Osteocyte (in vitro differentiated cells): ENCODE measurements at places on chromosomes 4 and X. TPM values are rescaled to one million over a fixed set of nuclear protein-coding genes. Genes with fewer than 3 reads are reported as not detected.
A peak's percentile ranks its signal among the peaks of the same experiment; 100 is the strongest.

The CHIC2 gene
- total RNA-seq, result 55.9 and 64.1 TPM in 2 replicates

GRCh38 chrX:9048801-9049200 lies 14.9 kb upstream of the FAM9B start:
- no peak overlapping the region for H3K27ac ChIP-seq
- no peaks in the 10 kb centered on the region for H3K36me3 ChIP-seq
- H3K27me3 ChIP-seq, result peaks cover 10% of the 10 kb centered on the region
- no peak for DNase-seq

DNA sequence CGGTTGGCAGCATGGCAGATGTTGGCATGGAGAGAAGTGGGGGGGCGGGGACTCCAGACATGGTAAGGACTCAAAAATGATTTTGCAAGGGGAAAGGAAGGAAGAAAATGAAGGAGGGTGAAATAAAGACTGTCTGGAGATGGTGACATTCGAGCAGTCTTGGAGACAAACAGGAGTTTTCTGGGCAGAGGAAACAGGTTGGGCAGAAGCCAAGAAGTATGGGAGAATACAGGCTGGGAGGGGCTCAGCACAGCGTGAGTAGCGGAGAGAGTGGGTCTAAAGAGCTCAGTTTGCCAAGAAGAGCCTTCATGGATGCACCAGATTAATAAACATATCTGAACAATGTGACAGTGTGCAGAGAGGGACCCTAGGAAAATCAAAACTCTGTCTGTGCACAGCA lies 13.3 kb upstream of the CRMP1 start:
- no peak overlapping the region for H3K27ac ChIP-seq
- H3K36me3 ChIP-seq, result no peaks in the 10 kb centered on the region
- peaks cover 38% of the 10 kb centered on the region for H3K27me3 ChIP-seq

DNA sequence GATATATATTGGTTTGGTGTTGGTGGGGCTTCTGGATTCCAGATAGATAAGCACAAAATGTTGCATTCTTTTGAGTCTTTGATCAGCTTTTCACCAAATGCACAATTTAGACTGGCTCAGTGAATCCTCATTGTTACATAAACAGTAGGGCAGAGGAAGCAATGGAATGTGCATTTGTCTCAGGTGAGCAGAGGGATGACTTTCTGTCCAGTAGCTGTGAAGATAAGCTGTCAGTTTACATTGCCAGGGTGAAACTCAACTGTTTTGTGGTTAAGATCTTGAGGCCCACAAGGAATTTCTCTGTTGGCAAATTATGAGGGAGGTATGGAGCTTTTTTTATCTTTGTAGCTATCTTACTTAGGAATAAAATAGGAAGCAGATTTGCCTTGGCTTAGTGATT lies 168.0 kb downstream of the GALNTL6 start:
- no peaks in the 10 kb centered on the region for H3K36me3 ChIP-seq
- H3K27ac ChIP-seq, result no peak overlapping the region
- no peak overlapping the region for H3K4me3 ChIP-seq
- DNase-seq, result no peak

GRCh38 chrX:153608376-153608775 lies 9.4 kb upstream of the CCNQ start:
- DNase-seq, result no peak
- peaks cover 11% of the 10 kb centered on the region for H3K27me3 ChIP-seq
- no peak overlapping the region for H3K27ac ChIP-seq
- H3K4me1 ChIP-seq, result peaks cover 14% of the 10 kb centered on the region
- H3K4me3 ChIP-seq, result no peak overlapping the region
- H3K36me3 ChIP-seq, result no peaks in the 10 kb centered on the region

DNA sequence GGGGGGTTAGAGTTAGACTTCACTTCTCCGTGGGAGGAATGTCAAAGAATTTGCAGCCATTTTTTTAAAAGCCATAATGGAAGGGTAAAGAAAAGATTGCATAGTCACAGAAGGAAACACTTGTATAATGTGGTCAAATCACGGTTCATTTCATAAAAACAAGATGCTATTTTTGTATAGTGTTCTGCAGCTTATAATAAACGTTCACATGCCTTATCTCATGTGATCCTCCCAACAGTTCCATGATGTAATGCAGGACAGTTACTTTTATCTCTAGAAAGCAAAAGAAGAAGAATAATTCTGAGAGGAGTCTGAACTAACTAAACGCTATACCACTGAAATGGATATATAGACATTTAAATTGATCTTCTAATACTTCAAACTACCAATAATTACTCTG lies 71.3 kb upstream of the CAMK2D start:
- H3K27ac ChIP-seq, result no peak overlapping the region
- no peaks in the 10 kb centered on the region for H3K27me3 ChIP-seq

DNA sequence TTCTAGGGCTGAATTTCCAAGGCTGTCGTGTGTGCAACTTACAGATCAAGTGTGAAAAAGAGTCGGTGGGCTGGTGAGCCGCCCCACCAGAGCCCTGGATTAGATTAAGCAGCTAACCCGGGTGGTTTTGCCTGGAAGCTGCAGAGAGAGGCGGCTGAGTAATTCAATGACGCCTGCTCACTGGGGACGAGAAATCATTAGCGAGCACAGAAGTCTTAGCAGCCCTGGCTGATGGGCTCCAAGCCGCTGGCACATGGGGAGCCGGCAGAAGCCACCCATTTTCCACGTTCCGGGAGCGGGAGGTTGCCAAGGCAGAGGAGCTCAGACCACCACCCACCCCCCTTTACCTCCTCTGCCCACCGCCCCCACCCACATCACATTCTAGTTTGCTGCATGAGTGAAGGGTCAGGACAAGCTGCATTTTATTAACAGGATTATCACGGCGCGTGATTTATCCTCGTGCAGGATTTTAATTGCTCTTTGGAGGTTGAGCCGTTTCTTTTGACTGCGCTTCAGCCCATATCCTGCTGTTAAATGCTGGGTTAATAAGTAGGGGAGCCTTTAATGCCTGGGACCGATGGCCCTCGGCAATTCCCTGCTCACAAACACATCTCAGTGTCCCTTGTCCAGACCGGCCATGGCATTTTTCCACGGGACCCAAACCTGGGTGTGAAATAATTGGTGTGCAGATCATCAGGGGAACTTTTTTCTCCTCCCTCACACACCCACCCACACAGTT lies 19.1 kb downstream of the BCOR start:
- H3K4me3 ChIP-seq, result no peak overlapping the region
- H3K36me3 ChIP-seq, result peaks cover 6% of the 10 kb centered on the region
- no peak for DNase-seq
- no peak overlapping the region for H3K27ac ChIP-seq
- H3K4me1 ChIP-seq, result peaks cover 26% of the 10 kb centered on the region
- no peaks in the 10 kb centered on the region for H3K27me3 ChIP-seq

DNA sequence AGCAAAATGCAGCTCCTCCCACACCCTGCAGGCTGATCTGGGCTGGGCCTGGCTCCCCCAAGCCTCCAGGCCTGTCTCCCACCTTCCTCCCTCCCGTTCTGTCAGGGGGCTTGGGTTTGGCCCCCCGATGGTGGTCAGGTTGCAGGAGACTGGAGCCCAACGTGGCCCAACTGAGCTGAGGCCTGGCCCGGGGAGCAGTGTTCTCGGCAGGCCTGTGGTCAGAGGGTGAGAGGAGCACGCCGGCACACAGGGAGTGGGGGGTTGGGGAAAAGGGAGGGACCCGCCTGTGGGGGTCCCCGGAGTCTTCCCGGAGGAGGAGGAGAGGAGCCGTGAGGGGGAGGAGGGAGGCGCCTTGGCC lies 43.2 kb upstream of the NKX1-1 start:
- peaks cover 3% of the 10 kb centered on the region for H3K27me3 ChIP-seq
- H3K36me3 ChIP-seq, result no peaks in the 10 kb centered on the region
- H3K4me3 ChIP-seq, result no peak overlapping the region
- H3K4me1 ChIP-seq, result no peaks in the 10 kb centered on the region
- peak; percentile 69 for DNase-seq

- no peak overlapping the region for H3K4me3 ChIP-seq
- H3K27me3 ChIP-seq, result peaks cover 6% of the 10 kb centered on the region
- no peak for DNase-seq
- no peak overlapping the region for H3K27ac ChIP-seq
- no peaks in the 10 kb centered on the region for H3K36me3 ChIP-seq
- peaks cover 8% of the 10 kb centered on the region for H3K4me1 ChIP-seq
Measured at GRCh38 chrX:101749436-101749835, 89.8 kb upstream of the ARMCX2 start.

DNA sequence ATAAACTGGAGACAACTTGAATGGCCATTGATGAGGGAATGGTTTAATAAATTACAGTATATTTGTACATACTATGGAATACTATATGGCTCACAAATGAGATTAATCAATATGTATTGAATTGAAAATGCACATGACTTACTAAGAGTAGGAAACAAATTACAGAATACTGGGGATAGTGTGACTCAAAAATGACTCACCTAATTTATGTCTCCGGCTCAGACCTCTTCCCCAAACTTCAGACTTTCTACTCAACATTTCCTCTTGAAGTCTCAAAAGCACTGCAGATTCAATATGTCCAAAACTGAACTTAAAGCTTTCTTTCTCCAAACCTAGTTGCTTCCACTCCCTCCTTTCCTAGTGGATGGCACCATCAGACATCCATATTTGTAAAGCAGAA lies 28.8 kb upstream of the GRIA3 start:
- H3K4me1 ChIP-seq, result no peaks in the 10 kb centered on the region
- no peak for DNase-seq
- H3K27me3 ChIP-seq, result no peaks in the 10 kb centered on the region

The TEX13D gene
- not detected in 2 replicates for total RNA-seq

The FRG2 gene
- not detected in 2 replicates for total RNA-seq

The FATE1 gene
- total RNA-seq, result not detected in 2 replicates

DNA sequence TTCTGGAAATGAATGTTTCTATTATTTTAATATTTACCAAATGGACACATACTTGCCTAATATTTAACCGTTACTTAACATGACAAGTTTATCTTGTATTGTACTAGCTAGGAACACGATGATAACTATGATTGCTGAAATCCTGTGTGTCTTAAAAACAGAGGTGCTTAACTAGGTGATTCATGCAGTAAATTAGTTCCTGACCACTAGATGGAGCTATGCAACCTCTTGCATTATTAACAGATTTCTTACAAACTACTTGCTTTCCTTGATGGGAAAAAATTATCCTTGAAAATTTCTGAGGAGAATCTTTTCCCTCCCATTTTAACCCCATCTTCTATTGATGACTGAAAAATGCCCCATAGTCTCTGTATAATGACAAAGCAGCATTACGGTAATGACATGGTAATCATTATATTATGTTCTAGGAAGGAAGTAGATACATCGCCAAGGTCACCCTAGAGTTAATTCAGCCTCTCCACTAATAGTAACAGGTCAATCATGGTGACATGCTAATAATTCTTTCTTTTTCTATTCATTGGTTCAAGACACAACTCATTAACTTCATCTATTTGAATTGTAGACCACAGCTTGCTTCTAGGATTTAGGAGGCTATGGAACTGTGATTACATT lies 844.2 kb downstream of the RAPGEF2 start:
- no peaks in the 10 kb centered on the region for H3K4me1 ChIP-seq
- no peaks in the 10 kb centered on the region for H3K36me3 ChIP-seq
- no peak overlapping the region for H3K4me3 ChIP-seq
- no peak overlapping the region for H3K27ac ChIP-seq
- H3K27me3 ChIP-seq, result peaks cover 11% of the 10 kb centered on the region
- no peak for DNase-seq

GRCh38 chr4:181685461-181685860 lies 557.7 kb upstream of the TENM3 start:
- no peak overlapping the region for H3K4me3 ChIP-seq
- DNase-seq, result no peak
- H3K27ac ChIP-seq, result peak overlapping the region; percentile 89
- H3K36me3 ChIP-seq, result no peaks in the 10 kb centered on the region
- peaks cover 75% of the 10 kb centered on the region for H3K4me1 ChIP-seq
- no peaks in the 10 kb centered on the region for H3K27me3 ChIP-seq

DNA sequence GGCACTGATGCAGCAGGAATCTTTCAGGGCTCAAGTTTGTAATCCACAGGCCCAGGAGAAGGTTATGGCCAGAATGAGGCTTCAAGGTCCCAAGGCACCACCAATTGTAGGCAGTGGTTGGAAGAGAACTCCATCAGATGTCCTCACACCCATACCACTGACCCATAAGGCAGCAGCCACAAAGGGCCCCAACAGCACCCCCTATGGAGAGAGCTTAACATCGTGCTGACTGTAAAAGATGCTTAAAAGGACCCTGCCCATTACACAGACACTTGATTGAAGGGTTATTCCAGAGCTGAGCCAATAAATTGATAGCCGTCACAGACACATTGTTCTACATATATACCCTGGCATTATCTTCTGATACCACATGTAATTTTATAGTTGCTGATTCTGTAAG lies 113.7 kb downstream of the SOWAHB start:
- no peak overlapping the region for H3K4me3 ChIP-seq
- H3K27ac ChIP-seq, result peak overlapping the region; percentile 81
- no peak for DNase-seq
- H3K27me3 ChIP-seq, result no peaks in the 10 kb centered on the region
- peaks cover 8% of the 10 kb centered on the region for H3K36me3 ChIP-seq
- peaks cover 47% of the 10 kb centered on the region for H3K4me1 ChIP-seq

DNA sequence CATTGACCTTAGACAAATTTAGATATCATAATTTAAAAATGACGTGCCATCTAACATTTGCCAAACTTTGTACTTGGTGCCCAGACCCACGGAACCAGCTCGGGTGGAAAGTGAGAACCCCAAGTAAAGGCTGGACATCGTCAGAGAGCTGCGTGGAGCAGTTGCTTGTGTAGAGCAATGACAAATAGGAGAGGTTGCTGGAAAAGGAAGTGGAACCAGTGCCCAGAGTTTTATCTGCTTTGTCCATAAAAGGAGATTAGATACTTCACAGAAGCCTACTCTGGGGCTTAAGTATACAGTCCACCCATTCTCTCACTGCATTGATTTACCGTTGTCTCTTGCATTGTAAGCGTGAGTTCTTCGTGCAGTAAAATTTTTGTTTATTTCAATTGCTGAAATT lies 5.4 kb upstream of the TBC1D1 start:
- no peaks in the 10 kb centered on the region for H3K36me3 ChIP-seq
- no peak overlapping the region for H3K4me3 ChIP-seq
- no peak for DNase-seq
- H3K27me3 ChIP-seq, result peaks cover 38% of the 10 kb centered on the region

DNA sequence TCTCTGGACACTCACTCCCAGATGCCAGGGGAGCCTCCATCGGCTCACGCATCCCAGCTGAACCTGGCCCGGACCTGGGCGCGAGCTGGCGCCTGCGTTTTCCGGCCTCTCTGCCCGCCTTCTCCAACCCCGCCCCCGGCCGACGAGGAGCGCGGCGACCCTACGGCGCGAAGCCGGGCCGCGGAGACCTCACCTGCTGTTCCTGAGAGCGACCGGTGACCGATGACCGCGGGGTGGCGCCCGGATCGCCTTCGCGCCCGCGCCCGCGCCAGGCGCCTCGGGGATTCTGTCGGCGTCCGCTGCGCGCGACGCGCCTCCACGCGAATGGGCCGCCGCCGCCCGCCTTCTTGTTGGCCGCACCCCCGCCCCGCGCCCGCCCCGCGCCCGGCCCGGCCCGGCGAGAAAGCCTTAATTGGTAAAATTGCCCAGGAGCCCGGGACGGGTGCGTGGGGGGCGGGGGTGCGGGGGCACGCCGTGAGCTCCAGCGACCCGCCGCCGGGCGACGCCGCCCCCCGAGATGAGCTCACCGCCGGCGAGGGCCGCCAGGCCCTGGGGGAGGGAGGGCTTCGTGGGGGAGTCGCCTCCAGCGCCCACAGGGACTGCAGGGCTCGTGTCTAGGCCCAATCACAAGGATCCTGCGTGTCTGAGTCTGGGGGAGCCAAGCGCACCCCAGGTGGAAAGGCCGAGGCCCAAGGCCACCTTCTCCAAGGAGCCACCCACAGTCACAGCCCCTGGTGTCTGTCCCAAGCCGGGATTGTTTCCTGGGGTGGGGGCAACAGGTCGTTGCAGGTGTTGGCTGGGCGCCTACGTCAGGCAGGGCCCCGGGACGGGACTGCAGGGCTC lies at the start of gene FLNA:
Gene FLNA, minus strand, starts transcription at position 322 of the 843 bp plus-strand sequence. CDS start 3,389 bp downstream, outside the sequence.
- peaks cover 17% of the 10 kb centered on the region for H3K4me1 ChIP-seq
- peaks cover 5% of the 10 kb centered on the region for H3K36me3 ChIP-seq
- peak within 1 kb of the TSS; percentile 75 for H3K4me3 ChIP-seq
- H3K27me3 ChIP-seq, result no peaks in the 10 kb centered on the region
- DNase-seq, result no peak
